ENCODE measurements at places on chromosomes 1 and 21.

DNA sequence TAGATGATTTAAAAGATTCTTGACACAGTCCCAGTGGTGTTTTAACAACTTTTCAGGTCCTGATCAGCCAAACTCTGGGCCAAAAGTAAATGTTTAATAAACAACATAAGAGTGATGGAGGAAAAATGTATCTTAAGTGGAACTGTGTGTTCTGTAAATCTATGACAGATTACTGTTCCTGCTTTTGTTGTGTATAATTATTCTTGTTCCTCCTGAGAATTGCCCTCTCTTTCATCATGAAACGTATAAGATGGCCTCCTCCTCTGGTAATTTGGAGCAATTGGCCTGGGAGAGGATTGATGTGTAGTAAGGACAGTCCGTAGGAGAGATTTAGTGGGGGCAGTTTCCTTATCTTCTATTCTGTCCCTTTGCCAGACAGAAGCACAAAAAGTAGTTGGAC lies 34.5 kb downstream of the GALNT2 start:
- no peak for DNase-seq

- DNase-seq = no peak
These were observed 222.3 kb downstream of the RHOU start for GRCh38 chr1:228957535-228957934.

GRCh38 chr1:64597113-64597512 lies 127.2 kb downstream of the CACHD1 start:
- no peak for DNase-seq

DNA sequence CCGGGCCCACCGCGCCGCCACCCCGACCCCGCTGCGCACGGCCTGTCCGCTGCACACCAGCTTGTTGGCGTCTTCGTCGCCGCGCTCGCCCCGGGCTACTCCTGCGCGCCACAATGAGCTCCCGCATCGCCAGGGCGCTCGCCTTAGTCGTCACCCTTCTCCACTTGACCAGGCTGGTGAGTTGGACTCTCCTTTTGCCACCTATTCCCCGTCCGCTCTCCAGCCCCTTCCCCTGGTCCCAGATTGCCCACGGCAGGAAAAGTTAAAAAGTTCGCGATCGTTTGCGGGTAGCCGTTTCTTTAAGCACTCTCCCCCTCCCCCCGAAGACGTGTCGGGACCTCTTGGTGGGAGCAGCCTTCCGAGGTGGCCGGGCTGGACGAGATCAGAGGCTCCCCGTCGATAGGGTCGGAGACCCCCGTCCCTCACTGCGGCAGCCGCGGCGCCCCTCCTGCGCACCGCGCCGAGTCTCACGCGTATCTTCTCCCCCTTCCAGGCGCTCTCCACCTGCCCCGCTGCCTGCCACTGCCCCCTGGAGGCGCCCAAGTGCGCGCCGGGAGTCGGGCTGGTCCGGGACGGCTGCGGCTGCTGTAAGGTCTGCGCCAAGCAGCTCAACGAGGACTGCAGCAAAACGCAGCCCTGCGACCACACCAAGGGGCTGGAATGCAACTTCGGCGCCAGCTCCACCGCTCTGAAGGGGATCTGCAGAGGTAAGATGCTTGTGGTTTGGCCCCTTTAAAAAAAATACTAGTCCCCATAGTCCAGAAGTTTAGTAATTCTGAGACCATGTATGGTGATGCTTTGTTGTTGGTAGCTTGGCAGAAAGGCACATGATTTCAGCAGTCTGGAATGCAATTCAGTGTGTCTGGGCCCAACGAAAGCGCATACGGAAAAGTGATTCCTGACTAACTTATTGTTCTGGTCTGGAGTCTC lies 576 bp downstream of the CCN1 start:
- peak; percentile 81 for DNase-seq

DNA sequence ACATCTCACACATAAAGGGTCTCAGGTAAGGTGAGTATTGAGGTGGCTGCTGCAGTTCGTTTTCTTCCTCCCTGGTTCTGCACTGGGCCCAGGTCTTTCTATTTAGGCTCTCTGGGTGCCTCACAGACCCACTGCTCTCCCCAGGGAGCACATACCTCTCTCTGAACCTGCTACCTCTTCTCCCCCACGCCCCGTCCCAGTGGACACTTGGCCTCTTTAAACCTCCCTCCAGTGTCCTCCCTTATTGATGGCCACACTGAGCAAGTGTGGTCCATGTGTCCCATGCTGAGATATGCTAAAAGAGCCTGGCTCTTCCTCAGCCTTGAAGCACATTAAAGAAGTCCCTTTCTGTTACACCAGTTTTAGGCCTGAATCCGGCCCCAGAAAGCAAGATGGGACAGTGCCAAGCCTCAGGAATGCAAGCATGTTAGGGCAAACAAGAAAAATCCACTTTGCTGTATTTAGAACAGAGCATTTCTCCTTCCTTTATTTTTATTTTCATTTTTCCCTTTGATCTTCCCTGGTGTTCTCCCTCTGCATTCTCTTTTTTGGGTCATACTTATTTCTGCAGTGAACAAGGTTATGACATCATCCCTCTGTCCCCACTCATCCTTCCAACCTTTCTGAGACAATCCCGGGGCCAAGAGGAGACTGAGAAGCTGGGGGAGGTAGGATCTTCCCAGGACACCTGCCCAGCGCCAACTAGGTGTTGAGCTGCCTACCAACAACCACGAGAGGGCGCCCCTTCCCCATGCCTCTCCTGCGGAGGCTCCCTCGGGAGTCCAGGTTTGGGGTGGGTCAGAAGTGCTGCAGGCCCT lies 5.0 kb upstream of the CHI3L2 start:
- DNase-seq = peak; percentile 88

DNA sequence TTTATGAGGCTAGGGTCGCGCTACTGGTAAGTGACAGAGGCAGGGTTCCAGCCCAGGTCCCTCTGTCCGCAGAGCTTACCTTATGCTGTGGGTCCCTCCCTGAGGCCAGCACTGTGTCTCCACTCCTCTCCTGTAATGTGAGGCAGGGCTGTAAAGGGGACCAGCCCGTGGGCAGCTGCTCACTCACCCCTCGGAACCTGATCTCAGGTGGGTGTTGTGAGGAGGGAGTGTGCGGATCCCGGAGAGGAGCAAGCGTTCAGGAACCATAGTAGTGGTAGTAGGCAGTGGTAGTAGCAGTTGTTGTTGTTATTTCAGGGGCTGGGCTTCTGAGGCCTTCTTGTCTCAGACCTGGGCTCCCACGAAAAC lies 1.7 kb downstream of the ZC3H12A start:
- DNase-seq = no peak

Measured in pancreas (tissue), 10 donors.